Pancreas (tissue), 10 donors: ENCODE measurements at places on chromosomes 3 and 15. TPM values are rescaled to one million over a fixed set of nuclear protein-coding genes. Genes with fewer than 3 reads are reported as not detected.

Gene OR5AC2
- not detected for polyA plus RNA-seq

Gene TRAT1
- polyA plus RNA-seq, result not detected

Gene B3GALNT1
- polyA plus RNA-seq, result 5.7 TPM

Gene CLDND1
- polyA plus RNA-seq, result 37.2 TPM

Gene TMEM108
- 2.1 TPM for polyA plus RNA-seq

Gene CERS3
- not detected for polyA plus RNA-seq
